ENCODE measurements at places on chromosomes 2 and 18.

- DNase-seq, result no peak
Observed at GRCh38 chr2:63738019-63738418, 103.7 kb upstream of the UGP2 start.

DNA sequence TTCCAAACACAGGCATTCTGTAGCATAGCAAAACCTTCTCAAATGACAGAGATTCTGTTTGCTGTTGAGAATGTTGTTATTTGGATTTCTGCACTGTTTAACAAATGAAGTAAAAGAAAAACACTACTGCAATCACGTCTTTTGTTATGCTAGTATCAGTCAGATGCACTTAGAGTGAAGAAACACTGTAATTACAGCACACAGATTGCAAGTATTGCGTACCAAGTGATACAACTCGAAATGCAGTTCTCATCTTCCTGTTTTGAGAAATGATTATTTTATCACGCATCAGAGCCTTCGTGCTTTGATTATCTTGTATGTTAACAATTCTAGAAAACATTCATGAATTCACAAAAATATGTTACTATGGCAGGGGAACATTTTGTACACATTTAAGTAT lies 41.8 kb upstream of the KLF11 start:
- DNase-seq, result no peak

DNA sequence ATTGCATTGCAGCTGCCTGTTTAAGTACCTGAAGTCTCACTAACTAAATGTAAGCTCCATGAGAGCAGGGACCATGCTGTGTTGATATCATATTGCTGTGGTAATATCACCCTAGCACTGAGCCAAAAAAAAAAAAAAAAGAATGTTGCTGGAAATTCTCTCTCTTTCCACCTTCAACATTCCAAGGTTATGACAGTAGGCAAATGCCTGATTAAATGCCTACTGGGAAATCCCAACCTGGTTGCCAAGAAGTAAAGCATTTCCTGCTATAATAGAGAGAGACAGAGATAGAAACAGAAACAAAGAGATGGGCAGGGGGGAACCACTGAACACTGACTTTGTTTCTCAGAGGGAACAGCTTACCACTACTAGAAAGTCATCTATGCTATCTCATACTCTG lies 1604.2 kb downstream of the LRP1B start:
- DNase-seq, result no peak

DNA sequence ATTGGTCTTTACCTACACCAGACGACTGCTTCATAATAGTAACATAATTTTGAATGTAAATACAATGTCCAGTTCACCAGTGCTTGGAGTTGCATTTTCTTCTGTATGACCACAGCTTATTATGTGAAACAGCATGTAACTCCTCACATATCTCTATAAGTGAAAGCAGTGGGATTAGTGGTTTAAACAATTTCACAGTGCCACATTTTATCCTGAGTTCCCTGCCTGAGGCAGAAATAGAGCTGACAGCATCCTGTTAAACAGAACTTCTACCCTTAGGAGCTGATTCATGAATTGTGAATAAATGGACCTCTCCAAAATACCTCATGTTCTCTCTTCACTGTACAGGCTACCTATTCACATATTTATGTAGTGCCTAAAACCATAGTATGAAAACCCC lies 542.3 kb upstream of the VWC2L start:
- no peak for DNase-seq

DNA sequence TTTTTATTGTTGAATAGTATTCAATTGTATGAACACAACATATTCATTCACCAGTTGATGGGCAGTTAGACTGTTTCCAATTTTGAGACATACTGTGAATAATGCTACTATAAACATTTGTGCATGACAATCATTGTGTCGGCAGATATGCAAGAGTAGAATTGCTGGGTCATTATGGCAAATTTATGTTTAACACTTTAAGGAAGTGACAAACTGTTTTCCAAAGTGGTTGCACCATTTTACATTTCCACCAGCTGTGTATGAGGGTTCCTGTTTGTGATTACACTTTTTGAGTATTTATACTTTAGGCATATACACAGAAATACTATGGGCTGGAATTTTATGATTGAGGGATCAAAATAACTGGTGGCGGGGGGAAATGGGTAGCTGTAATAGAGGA lies 61.2 kb downstream of the MAP4K3 start:
- no peak for DNase-seq

- no peak for DNase-seq
Observed at GRCh38 chr2:215137741-215138340, 585 bp downstream of the ABCA12 start.

- DNase-seq, result no peak
Observed at GRCh38 chr18:6315517-6316331, 99.0 kb downstream of the L3MBTL4 start.

DNA sequence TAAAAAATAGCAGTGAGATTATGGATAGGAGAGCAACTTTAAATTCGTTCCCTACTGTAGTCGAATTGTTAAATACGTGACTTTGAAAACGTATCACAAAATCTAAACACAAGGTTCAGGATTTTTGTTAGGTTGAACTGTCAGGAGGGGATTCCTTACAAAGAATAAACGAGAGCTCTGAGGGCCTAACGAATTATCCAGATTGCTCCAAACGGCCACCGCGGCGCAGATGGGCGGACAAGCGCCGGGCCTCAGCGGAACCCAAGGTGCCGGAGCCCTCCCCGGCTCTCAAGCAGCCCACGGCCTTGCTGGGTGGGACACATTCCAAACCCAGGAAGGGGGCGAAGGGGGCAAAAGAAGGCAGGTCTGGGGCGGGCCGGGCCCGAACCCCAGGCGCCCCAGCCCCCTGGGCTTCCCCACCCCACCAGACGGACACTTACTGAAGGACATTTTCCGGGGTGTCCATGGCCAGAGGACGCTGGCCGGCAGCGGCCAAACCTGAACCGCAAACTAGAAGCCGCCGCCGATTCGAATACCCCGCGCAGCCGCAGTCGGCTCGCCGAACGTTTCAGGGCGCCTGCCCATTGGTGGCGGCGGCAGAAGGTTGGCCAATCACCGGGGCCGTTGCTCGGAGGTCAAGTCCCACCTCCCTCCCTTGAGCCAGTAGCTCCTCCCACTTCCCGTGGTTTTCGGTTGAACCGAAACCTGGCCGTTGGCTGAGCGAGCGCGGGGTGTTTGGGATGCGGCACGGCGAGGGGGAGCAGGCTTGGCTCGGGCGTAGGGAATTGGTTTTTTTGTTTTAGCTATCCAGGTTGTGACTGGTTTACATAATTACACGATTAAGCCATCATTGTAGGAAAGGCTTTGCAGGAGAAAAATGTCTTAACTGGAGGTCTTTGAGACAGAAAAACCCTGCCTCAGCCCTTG lies at the start of gene BUB1:
Gene BUB1, minus strand, starts transcription at position 534 of the 927 bp plus-strand sequence. Its CDS starts 68 bp downstream, at position 466.
- DNase-seq, result peak; percentile 99

DNA sequence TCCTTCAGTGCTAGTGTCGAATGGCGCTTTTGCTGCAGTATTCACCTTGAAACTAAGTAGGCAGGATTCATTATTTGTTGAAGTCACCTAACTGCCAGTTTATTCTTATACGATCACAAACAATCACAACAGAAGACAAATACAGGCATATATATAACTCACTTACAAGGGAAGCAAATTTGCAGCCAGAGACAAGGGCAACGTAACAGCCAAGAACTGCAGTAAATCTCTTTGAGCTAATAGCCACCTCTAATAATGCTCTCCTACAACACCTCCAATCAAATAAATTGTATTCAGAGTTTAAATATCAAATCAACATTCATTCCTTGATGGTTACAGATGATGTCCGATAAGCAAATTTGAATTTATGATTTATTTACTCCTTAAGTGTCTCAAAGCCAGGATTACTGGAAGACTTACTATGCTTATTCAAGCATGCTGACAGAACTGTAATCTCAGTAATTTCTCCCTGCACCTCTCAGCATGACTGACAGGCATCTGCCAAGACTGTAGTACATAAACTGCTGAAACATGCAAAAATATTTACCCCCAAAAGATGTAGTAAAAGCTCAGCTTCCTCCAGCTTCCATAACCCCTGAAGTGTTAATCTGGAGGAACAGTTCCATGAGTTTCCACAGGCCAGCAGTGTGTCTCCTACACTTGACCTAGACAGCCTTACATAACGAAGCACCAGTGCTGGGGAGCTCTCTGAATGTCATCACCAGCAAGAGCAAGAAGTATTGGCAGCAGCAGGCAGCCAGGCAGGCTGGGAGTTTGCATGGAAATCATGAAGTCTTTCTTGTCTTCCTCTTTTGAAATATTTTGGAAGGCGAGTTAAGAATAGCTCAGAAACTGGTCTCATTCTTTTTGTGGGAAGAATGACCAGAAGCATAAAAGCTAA lies 20.9 kb upstream of the SCN1A start:
- no peak for DNase-seq

DNA sequence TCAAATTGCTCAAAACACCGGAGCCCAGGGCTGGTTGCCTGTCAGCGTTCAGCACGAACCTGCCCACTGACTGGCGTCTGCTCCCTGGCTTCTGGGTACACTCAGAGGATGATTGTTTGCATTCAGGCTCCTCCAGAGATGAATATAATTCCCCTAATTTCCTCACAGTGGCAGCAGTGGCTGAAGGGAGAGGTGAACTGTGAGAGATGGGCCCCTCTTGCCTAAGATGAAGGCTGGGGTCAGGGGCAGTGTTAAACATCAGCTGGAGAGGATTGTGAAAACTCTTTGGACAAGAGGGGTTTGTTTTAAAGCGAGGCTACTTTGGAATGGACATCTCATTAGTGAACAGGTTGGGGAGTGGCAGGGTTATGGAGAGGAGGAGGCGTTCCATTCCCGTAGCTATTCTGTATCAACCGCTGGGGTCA lies 31.0 kb downstream of the TCF7L1 start:
- DNase-seq, result no peak

Measured in germinal center (tissue), 1 donor.